ENCODE measurements at places on chromosomes 6 and 20.

DNA sequence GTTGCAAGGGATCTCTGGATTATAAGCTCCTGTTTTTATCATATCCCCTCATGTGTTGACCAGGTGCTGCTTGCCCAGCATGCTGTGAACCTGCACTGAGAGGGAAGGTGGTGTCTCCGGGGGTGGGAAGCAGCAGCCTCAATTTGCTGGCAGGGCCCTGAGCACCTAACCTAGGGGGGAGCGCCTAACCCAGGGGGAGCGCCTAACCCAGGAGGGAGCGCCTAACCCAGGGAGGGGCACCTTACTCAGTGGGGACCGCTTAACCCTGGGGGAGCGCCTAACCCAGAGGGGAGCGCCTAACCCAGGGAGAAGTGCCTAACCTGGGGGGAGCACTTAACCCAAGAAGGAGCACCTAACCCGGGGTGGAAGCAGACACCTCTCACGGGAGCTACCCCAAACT lies 83.3 kb upstream of the QKI start:
- DNase-seq: no peak

GRCh38 chr6:39543095-39543494 lies 182.1 kb downstream of the KIF6 start:
- DNase-seq: no peak

GRCh38 chr20:12928755-12929401 lies 79.9 kb upstream of the SPTLC3 start:
- DNase-seq: no peak

- no peak for DNase-seq
These were observed 61.1 kb upstream of the FBXO30 start for GRCh38 chr6:145875496-145876211.

- DNase-seq: no peak
These were observed 3.8 kb downstream of the IL17A start for GRCh38 chr6:52189974-52190373.

DNA sequence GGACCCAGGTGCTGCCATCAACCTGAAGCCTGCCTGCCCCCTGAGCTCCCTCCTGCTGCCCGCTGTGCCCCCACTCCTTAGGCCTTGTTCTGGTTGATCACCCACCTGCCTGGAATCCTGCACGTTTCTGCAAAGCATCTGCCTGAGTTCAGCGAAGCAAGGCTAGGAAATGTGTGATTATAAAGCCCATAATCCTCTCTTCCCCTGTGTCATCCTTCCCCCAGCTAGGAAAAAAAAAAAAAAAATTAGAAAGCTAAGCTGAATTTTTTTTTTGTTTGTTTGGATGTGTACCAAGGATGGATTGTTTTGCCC lies 93.2 kb downstream of the FOXA2 start:
- no peak for DNase-seq

- DNase-seq: no peak
These were observed 3.6 kb downstream of the ADISSP start for GRCh38 chr20:3763671-3764601.

GRCh38 chr20:24493661-24494459 lies 24.4 kb downstream of the SYNDIG1 start:
- DNase-seq: no peak

- DNase-seq: no peak
These were observed 4.4 kb upstream of the PYGB start for GRCh38 chr20:25243416-25243979.

- DNase-seq: no peak
These were observed 473.4 kb downstream of the BTBD3 start for GRCh38 chr20:12391099-12391498.

Measured in omental fat pad (tissue), 4 donors.